ENCODE measurements at places on chromosomes 7 and 10.

- no peak for DNase-seq
These were observed 162.2 kb downstream of the SFMBT2 start for GRCh38 chr10:7248585-7249164.

DNA sequence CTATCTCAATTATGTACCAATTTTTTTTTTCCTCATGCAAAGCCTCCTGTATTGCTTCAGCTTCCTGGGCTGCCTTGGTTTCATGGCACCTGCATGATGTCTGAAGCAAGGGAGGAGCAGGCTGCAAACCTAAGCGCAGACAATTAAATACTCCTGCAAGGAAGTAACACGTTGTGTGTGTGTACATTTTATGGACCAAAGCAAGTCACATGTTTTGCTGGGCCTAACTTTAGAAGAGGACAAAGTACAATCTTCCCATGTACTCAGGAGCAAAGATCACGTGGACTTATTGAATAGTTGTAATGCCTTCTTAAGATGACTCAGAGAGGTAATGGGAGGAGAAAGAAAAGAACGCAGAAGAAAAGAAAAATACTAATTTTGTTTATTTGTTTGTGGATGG, 944.0 kb upstream of the C7orf33 start:
- no peak for DNase-seq

DNA sequence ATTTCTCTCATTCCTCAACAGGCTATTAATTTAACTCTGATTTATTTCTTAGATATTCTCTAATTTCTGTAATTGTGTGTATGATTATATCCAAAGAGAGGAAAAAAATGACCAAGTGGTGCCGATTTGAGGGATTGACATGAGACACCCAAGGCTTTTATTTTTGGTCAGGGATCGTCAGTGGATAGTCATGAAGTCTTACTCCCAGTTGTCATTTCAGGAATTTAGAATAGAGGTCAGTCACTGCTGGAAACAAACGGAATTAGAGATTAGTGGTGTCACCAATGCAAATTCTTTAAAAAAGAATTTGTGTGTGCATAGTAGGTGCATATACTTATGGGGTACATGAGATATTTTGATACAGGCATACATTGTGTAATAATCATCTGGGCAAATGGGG, 26.8 kb upstream of the AGR3 start:
- DNase-seq: no peak

DNA sequence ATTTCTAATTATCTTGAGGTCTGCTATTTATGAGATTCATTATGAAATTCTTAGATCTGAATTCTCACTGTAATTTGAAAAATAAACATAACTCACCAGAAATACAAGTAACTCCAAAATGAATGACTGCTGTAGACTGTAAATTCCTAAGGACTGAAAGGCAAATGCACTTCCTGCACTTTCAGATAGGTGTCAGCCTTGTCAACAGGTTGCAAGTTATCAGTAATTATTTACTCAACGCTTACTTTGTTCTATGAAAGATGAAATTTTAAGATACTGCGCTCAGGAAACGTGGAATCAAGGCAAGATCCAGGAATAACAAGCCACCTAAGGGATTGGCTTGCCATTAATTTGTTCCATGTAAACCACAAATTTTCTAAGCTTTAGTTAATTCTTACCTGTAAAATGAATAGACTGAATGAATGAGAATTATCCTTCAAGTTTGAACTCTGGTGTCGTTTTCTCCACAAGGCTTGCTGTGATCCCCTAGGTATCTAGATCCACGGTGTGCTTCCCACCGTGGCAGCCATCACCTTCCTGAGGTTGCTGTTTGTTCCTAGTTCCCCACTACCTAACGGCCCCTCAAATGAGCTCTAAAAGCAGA, 12.6 kb downstream of the DHX32 start:
- no peak for DNase-seq

- DNase-seq: no peak
These were observed 54.3 kb downstream of the PODXL start for GRCh38 chr7:131501930-131502685.

GRCh38 chr10:33334153-33334804, at the start of gene NRP1:
Gene NRP1, minus strand, starts transcription at chr10:33334667. Its CDS starts 285 bp downstream, at chr10:33334382.
- no peak for DNase-seq

DNA sequence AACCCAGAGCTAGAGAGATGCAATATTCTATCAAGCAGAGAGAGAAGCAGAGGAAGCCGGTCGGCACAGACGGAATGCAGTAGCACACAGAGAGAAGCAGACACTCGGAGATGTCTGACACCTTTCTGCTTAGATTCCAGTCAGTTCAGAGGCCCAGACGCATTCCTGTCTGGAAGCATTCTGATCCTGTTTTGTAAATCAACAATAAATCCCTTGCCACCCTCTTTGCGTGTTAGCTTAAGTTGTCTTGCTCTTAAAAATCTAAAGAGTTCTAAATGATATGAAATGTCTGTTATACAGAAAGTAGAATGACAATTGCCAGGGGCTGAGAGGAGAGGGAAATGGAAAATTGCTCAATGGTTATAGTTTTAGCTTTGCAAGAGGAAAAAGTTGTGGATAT, 27.4 kb upstream of the ATRNL1 start:
- DNase-seq: no peak

GRCh38 chr10:50607356-50607925, 16.3 kb downstream of the SGMS1 start:
- DNase-seq: no peak

GRCh38 chr7:15685358-15686294, 857 bp downstream of the MEOX2 start:
- no peak for DNase-seq

GRCh38 chr10:100998183-100998990, 1.2 kb upstream of the LZTS2 start:
- DNase-seq: no peak

GRCh38 chr7:91114232-91114631, 150.0 kb upstream of the FZD1 start:
- DNase-seq: no peak

GRCh38 chr7:71442492-71443190, 310.7 kb downstream of the GALNT17 start:
- DNase-seq: no peak

DNA sequence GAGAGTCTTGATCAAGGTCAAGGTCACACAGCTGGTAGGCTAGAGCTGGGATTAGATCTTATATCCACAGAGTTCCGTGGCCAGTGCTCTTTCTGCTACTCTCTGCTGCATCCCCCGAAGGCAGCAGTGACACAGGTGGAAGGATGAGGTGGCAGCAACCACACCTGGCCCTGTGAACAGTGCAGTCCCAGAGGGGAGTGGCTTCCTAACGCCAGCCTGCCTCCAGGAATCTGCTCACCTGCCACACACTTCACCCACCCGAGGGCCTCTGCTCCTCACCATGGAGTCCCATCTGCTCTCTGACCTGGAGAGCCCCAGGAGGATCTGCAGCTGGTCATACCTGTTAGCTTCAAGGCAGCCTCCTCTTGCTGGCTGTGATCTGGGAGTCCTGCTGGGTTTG, 484.2 kb downstream of the PLXNA4 start:
- no peak for DNase-seq

GRCh38 chr10:28545967-28546644, 13.2 kb downstream of the WAC start:
- DNase-seq: no peak

- DNase-seq: peak; percentile 5
These were observed 22.2 kb downstream of the LIPK start for GRCh38 chr10:88728107-88728763.

DNA sequence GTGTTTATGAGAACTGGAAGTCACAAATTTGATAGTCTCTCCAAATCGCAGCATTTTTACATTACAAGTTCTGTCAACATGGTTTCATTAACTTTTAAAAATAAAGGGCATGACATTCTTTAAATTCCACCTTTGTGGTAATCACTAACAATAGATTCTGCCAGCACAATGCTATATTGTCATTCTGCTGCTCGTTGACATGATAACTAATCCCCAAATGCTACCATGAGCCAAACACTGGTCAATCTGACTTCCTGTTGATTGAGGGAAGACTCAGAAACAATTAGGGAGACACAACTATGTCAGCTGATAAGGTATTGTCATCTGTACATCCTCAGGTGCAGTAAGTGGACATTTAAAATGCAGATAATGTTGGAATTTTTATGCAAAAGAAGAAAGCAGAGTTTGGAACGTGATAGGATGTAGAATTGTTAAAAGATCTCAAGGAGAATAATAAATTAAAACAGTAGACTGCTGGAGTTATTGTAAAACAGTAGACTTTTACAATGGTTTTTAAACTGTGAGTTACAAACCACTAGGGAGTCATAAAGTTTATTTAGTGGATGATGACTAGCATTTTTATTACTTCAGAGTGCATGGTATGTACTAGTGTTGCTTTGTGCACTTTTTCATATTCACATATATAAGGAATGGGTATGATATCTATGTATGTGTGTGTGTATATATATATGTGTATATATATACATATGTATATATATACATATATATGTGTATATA, 126.4 kb upstream of the DKK1 start:
- no peak for DNase-seq

DNA sequence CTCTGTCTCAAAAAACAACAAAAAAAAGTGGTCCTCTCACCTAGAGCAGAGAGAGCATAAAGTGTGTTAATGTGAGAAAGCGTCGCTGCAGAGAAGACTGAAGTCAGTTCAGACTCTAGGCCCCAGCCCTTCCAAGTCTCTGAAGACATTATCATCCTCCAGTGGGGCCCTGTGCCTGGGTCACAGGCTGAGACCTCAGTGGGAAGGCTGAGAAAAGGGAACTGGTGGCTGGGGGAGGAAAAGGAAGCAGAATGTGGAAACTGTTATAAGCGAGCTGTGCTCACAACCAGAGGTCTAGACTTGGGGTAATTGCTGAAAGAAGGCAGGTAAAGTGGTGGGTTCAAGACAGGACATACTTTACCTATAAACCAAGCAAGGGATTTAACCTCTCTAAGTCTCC, 4.9 kb upstream of the RRP12 start:
- DNase-seq: peak; percentile 77

DNA sequence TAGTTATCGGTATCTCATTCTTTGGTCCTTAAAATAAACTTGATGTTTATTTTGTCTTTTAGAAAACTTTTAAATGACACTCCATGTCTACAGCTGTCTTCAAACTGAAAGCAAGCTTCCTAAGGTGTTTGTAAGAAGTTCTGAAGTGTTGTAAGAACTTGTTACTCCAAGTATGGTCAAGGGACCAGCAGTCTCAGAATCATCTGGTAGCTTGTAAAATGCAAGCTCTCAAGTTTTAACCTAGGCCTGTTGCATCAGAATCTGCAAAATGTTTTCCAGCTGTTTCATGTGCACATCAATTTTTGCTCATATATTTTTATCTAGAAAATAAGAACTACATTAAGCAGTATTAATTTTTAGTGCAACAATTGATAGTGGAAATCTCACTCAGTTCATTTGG, 104.1 kb downstream of the THSD7A start:
- DNase-seq: no peak

DNA sequence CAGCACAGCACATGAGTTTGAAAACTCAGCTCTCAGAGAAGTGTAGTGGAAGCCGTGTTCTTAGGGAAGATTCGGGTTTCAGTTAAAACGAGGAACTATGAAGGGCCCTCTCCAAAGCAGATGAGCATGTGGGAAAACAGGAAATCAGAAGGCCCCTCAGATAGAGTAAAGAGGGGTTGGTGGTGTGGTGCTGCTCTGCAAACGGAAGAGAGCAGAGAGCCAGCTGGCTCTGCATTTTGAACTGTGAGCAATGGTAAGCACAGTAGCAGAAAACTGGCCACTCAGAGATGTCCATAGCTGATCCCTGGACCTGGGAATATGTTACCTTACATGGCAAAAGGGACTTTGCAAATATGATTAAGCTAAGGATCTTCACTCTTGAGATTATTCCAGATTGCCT, 27.9 kb upstream of the CUL1 start:
- DNase-seq: no peak

- DNase-seq: peak; percentile 89
These were observed 1.1 kb upstream of the HBP1 start for GRCh38 chr7:107167483-107168232.

DNA sequence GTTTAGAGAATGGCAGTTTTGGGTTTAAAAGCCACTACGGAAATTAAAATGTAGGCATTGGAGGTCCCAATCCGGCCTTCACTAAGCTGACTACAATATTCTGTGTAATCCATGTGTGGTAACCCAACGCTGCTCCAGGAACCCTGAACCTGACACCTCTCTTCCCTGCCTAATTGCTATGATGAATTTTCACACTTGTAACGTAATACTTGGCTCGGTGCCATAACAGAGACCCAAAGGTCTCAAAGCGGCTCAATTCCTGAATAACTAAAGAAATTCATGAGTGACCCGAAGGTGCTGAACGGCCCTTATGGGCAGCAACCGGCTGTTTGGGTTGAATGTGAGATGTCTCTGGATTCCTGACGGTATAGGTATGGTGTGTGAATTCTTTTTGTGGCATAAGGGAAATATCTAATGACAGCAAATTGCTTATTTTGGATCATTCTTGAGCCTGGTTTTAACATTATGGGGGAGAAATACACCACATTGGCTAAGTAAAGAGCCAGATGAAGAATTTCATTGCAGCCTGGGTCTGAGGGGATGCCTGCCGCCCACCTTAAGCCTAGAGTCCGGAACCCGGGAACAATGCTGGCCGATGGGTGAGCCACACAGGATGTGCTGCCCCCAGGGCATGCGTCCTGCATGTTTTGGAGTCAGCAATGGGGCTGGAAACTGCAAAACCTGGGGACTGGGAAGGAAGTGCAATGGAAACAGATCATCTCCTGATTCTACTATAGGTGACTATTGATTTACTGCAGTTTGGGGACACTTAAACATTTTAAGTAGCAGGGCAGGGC, 69.7 kb upstream of the FZD8 start:
- DNase-seq: no peak

GRCh38 chr7:40230101-40230500, 95.3 kb downstream of the SUGCT start:
- DNase-seq: no peak

DNA sequence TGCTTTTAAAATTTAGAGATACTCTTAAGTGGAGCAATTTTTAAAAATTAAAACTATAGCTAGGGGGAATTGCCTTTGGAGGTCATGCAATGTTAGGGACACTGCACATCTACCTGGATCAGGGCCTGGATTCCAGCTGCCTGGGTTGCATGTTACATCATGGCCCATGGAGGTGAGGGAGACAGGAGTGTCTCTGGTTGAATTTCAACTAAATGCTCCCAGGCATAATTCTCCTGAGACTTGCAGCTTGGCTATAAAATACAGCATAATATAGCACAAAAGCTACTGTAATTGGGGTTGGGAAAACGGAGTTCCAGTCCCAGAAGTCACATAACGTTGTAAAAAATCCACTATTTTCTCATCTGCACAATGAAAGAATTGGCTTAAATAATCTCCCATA, 782.5 kb downstream of the LRMDA start:
- DNase-seq: no peak

- DNase-seq: no peak
These were observed 18.1 kb upstream of the ZNF273 start for GRCh38 chr7:64884913-64885370.

GRCh38 chr7:148849393-148850098, 34.5 kb downstream of the EZH2 start:
- DNase-seq: no peak

DNA sequence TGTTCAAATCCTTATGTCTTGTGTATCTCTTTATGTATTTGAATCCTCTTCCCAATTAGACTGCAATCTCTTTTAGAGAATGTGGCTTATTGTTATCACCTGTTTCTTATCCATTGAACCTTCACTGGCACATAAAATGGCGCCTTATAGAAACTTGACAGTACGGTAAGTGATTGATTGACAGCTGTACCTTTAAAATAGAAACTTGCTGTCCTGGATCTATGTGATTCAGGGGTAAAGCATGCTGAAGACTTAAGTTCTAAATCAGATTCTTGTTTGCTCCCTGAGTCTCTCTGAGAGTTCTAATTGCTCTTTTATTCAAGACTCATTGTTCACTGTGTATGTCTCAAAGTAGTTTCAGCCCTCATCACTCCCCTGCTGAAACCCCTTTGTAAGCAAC, 91.3 kb downstream of the CACNB2 start:
- no peak for DNase-seq

- DNase-seq: no peak
These were observed 42.4 kb downstream of the ESYT2 start for GRCh38 chr7:158786898-158787297.

Data from bone marrow (tissue), 2 donors.